Activated CD8-positive, alpha-beta T cell treated with anti-CD3 and anti-CD28 coated beads for 36 hours (primary cell): ENCODE measurements at places on chromosomes 3 and 15.

- DNase-seq: no peak
Observed at GRCh38 chr15:68196445-68197169, 8.5 kb downstream of the CALML4 start.

GRCh38 chr3:114476511-114476910, 182.7 kb downstream of the TIGIT start:
- no peak for DNase-seq

- no peak for DNase-seq
Observed at GRCh38 chr3:64199932-64200331, 25.3 kb downstream of the PRICKLE2 start.

DNA sequence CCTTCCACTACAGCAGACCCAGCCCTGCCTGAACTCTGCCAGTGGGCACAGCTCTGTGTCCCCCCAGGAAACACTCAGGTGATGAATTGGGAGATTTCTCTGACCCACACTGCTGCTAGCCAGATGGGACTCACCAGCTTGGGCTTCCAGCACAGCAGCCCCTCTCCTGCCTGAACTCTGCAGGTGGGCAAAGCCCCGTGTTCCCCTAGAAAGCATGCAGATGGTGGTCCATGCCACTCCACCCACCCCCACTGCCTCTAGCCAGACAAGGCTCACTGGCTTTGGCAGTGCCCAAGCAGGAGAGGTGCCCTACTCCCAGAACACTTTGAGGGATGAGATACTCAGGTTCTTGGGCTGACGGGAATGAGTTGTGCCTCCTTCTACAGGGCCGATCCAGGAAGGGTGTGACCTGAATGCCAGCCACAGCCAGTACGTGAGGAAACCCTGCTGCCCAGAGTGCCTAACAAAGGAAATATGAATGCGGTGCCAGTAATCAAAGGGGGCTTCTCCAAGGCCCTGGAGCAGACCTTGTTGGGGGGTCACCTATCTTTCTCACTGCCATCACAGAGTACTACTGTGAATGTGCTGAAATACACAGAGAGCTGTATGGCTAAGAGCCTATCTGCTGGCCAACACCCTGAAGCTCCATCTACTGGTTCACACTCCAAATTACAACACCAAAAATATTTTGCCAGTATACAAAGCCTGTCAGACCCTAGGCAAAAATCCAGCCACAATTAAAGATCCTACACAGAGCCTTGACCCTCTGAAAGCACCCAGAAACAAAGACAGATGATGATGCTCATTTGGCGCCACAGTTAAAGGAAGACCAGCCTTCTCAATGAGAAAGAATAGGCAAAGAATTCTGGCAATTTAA, 61.9 kb downstream of the BTLA start:
- DNase-seq: no peak

DNA sequence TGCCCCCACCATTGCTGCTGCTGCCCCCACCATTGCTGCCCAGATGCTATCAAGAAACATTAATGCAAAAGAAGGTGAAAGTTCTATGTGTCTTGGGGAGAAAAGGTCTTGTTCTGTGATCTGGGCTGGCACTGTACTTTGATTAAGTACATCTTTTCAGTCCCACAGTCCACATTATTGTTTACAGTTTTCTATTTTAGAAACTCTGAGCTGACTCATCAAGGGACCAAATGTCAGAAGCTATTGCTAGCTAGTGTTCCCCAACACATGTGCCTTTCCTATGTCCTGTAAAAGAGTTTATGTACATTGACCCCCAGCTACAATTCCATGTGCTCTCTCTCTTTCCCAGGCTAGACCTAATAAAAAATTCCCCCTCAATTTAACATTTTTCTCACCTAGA, 264.7 kb upstream of the NECTIN3 start:
- no peak for DNase-seq

DNA sequence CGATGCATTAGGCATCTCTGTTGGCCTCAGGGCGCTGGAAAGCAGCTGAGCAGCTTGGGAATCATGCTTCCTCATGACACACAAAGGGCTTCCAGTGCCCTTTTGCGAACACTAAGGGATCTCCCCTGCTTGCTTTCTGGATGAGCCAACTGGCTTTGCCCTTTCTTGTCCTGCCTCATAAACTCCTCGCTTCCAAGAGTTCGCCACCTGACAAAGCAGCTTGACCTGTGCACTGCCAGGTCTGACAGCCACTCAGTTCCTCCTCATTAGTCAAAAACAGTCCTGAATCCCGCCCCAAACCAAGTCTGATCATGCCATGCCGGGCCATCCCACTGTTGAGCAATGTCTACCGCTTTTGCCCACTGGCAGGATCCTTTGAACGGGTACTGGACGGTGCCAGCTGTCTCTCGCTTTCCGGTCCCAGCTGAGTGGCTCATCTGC, 265.4 kb upstream of the LYSMD4 start:
- no peak for DNase-seq

DNA sequence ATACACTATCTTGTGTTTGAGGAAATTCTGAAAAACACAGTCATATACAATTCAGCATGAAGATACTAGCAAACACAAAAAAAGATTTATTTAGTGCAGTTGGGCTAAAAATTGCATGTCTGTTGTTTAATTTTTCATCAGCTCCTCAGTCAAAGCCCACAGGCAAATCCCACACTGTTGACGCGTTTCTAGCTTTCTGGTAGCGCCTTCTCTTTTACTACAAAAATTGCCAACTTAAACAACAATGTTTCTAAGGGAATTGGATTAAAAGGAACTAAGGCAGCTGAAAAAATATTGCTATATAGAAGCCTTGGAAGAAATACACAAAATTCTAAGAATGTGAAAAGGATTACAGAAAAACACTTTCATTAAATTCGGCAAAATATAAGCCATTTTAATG, 196.7 kb upstream of the P2RY1 start:
- DNase-seq: no peak

- no peak for DNase-seq
Observed at GRCh38 chr3:122094125-122094524, 39.0 kb downstream of the CD86 start.

DNA sequence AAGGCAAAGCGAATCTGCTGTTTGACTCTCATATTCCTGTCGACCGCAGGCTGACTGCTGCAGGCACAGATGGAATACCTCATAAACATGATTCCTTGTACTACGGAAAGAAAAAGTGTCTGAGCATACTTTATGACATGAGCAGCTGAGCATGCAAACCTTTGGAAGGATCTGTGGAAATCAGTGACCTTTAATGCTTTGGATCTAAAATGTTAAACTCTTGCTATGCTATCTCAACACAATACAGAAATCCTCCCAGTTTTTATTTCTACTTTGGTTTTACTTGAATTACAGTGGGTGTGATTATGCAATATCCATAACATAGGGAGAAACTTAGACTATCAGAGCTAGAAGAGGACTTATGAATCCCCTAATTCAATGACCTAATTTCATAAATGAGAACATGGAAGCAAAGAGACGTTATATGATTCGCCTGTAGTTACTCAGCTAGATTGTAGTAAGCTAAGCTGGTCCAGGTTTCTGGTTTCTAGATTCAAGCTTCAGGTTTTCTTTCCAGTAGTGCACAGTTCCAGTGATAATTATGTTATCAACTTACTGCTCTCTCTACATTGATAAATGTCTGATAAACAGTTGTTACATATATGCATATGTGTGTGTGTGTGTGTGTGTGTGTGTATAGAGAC, 127.6 kb upstream of the GBE1 start:
- DNase-seq: no peak

GRCh38 chr3:181683563-181683962, 28.2 kb upstream of the SOX2 start:
- no peak for DNase-seq

GRCh38 chr3:105101603-105102002, 265.1 kb upstream of the ALCAM start:
- DNase-seq: no peak
